Aortic smooth muscle cell (primary cell): ENCODE measurements at places on chromosomes 11 and 22. TPM values are rescaled to one million over a fixed set of nuclear protein-coding genes. Genes with fewer than 3 reads are reported as not detected.

GRAP2 gene
- not detected in 2 replicates for total RNA-seq

TMEM9B gene
- total RNA-seq = 49.2 and 53.2 TPM in 2 replicates

MFNG gene
- total RNA-seq = 0.93 and 2.4 TPM in 2 replicates

EXPH5 gene
- total RNA-seq = 0.19 and 0.53 TPM in 2 replicates

CADM1 gene
- total RNA-seq = 0.40 and 0.75 TPM in 2 replicates
